ENCODE measurements at places on chromosomes 5 and 9.

GRCh38 chr5:88269222-88269771 lies 652 bp upstream of the TMEM161B start:
- peak; percentile 16 for DNase-seq

DNA sequence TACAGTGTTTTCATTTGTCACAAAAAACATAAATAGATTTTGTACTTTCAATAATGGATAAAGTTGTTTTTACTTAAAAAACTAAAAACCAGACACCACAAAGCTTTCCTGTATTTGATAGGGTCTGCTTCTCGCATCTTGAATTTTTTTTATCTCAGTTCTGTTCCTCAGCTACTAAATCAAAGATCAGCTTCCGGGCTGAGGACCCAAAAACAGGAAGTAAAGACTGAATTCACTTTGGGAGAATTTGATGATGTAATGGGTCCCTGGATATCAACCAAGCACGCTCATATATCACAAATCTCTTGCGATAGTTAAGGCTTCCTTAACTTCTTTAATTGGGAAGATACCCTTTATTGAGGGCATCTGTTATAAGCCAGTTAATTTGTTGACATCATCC lies 24.1 kb downstream of the ITK start:
- no peak for DNase-seq

- no peak for DNase-seq
These were observed 40.7 kb upstream of the CTXN3 start for GRCh38 chr5:127608077-127608660.

DNA sequence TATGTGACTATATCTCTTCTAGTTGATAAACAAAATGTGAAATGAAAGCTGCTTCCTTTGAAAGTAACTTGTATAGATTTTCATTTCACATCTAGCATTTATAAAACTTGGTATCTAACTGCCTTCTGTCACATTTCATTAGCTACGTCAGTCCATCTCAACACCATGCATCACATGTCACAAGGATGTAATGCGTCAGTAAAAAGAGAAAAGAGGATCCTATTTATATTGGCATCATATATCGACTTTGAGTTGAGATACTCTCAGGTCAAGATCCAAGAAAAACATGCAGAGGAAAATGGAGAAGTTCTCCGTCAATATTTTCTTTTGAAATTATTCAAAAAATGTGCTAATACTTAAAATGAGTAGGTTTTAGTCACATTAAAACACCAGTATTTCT lies 1211.2 kb downstream of the EFNA5 start:
- DNase-seq = no peak

- no peak for DNase-seq
These were observed 17.3 kb upstream of the CDC42SE2 start for GRCh38 chr5:131246504-131246903.

GRCh38 chr9:38343037-38343436 lies 49.5 kb upstream of the ALDH1B1 start:
- no peak for DNase-seq

DNA sequence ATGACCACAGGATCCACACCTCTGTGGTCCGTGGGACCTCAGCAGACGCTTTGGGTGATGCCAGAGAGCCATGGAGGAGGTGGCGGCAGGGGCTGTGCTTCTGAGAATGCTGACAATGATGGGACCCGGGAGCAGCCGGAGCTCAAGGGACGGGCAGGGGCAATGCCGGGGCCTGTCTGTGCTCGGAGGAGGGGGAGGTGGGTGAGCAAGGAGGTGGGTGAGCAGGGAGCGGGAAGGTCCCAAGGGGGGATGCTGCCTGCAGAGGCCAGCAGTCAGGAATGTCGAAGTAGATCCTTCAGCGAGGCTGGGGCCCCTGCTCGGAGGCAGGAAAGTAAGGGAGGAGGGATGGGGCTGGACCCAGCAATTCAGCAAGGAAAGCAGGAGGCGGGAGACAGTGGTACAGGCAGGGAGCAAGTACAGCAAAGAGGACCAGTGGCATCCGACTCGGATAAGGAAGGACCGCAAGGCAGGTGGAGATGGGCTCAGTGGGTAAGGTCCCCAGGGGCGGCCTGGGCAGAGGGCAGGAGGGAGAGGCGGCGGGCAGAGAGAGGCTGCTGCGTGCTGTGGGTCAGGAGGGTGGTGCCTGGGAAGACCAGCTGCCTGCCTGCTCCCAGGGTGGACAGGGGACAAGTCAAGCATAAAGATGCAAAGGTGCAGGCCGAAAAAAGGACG lies 49.0 kb downstream of the ADAMTS2 start:
- no peak for DNase-seq

DNA sequence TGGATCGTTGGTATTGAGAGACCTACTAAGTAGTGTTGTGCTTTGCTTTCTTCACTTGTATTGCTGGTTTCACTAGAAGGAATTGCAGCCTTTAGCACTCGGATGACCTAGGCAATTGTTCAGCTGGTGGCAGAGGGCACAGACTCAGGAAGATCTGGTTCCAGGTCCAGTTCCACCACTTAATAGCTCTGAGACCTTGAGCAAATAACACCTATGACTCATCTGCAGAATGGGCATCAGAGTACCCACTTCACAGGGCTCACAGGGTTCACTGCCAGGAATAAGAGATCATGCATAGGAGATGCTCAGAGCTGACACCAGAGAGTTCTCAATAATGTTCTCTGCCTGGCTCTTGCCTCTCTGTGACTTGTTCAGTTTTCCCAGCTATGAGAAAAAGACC lies 133.6 kb downstream of the SIL1 start:
- DNase-seq = peak; percentile 43

GRCh38 chr5:137179203-137179602 lies 319.9 kb downstream of the SPOCK1 start:
- no peak for DNase-seq

GRCh38 chr9:125370786-125371185 lies 109.2 kb downstream of the GAPVD1 start:
- DNase-seq = no peak

GRCh38 chr5:160064417-160064810 lies 54.8 kb downstream of the PWWP2A start:
- no peak for DNase-seq

GRCh38 chr9:75914002-75914401 lies 23.5 kb downstream of the PCSK5 start:
- DNase-seq = no peak

DNA sequence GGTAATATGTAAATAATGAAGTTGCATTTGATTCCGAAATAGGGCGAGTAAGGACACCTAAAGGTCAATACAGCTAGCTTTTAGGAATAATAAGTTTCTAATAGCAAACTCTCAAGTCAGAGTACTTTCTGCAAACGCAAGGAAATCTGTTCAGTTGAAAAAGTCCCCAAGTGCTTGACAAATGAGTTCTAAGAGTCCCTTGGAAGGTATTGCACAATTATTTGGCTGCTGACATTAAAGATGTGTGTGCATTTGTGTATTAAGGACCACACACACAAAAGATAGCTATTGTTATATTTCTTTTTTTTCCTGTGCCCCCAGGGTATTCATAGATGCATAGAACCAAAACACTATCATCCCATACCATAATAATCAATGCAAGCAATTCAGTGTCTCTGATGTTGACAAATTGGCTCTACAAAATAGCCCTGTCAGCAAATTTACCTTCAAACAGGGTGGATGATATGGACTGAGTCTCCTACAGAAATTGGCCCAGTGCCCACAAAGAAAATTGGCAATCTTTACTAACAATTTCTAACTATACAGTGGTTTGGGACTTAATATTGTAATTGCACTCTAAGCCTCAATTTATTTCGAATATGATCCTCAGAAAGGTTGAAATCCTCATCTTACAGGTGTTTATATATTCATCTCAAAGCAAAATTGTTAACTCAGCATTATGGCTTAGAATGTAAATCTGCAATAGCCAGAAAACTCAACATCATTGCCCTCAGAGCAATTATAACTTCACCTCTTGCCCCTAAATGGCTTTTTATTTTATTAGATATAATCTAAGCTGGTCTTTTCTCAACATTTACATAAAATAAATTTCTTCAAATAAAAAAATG lies 827.2 kb downstream of the MAT2B start:
- no peak for DNase-seq

GRCh38 chr5:87231037-87231808 lies 36.5 kb upstream of the RASA1 start:
- DNase-seq = no peak

DNA sequence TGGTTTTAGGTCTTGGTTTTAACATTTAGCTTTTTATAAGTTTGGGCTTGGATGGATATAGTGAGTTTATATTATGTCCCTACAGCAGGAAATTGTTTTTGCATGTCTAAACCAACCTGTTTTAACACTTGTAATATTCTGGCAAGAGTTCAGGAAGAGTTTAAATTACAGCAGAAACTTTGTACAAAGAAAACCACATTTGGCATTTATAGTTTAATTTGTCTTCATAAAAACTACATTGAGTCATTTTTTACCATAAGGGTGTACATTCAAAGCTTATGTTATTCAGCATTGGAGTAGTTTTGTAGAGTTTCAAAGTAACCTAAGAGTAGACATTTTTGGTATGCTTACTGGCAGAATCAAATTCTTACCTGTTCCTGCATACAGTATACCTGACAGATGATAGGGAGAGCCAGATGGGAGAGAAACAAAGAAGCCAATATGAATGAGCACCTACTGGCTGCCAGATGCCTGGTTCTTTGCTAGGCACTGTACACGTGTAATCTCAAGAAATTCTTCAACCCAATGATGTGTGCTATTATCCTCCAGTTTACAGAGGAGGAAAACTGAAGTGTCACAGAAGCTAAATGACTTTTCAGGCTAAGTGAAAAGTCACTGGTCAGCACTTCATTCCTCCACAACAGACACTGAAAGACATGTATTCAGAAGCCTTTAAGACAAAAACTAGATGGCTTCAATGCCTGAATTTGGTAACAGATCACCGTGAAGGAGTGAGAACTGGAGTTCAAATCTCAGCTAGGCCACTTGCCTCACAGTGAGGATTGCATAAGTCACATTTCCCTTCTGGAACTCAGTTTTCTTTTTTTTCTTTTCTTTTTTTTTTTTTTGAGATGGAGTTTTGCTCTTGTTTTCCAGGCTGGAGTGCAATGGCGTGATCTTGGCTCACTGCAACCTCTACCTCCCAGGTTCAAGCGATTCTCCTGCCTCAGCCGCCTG lies 25.9 kb upstream of the ECM2 start:
- no peak for DNase-seq

- no peak for DNase-seq
These were observed 24.0 kb downstream of the ADAMTSL2 start for GRCh38 chr9:133558191-133559126.

GRCh38 chr5:99590806-99591205 lies 662.0 kb upstream of the CHD1 start:
- DNase-seq = no peak

DNA sequence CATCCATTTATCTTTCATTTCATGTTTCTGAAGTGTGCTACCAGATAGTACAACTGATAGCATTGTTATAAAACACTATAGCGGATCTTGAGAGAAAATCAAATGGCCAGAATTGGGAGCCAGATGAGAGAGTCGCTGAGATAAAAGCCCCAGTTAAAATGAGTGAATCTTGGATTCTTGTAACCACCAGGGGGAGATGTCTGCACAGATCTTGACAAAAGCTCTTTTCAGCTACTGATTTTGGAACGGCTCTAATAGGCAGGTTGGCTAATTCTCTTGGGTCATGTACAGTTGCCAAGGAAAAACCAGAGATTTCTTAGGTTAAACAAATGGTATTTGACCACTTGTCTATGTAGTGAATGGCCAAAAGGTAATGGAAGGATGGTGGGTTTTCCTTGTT lies 21.7 kb downstream of the F2RL2 start:
- DNase-seq = peak; percentile 37

- no peak for DNase-seq
These were observed 2.0 kb downstream of the ERBIN start for GRCh38 chr5:65928322-65928752.

DNA sequence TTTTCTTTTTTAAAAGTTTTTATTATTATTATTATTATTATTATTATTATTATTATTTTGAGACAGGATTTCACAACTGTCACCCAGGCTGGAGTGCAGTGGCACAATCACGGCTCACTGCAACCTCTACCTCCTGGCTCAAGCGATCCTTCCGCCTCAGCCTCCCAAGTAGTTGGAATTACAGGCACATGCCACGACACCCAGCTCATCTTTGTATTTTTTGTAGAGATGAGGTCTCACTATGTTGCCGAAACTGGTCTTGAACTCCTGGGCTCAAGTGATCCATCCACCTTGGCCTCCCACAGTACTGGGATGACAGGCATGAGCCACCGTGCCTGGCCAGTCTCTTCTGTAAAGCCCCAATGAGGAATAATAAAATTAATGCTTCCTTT lies 31.0 kb upstream of the TXN start:
- no peak for DNase-seq

DNA sequence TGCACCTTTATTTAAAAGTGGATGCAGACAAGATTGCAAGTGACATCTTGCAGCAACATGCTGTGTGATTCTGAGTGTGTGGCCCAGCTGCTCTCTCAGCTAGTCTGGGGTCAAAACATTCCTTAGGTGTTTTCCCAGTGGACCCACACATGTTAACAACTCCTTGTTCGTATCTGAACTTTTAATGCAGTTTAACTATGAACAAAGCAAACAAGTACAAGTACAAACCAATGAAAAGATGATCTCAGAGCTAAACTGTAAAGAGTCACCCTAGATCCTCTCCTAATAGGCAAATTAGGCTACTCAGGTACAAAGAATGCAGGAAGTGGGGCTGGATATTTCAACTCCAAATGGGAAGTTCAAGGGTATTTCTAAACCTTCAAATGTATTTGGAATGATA lies 108.4 kb downstream of the ENTREP1 start:
- no peak for DNase-seq

Measured in SHP77 (cell line).